ENCODE measurements at places on chromosomes 1 and 21. TPM values are rescaled to one million over a fixed set of nuclear protein-coding genes. Genes with fewer than 3 reads are reported as not detected.

The ABCG1 gene
- 2.1 TPM for polyA plus RNA-seq

The GRHL3 gene
- polyA plus RNA-seq = 0.80 TPM

The MATN1 gene
- 0.12 TPM for polyA plus RNA-seq

The LAD1 gene
- 9.3 TPM for polyA plus RNA-seq

The KPRP gene
- not detected for polyA plus RNA-seq

The KRTAP11-1 gene
- not detected for polyA plus RNA-seq
